Hepatic stellate cell (primary cell): ENCODE measurements at places on chromosomes 1 and 21.

DNA sequence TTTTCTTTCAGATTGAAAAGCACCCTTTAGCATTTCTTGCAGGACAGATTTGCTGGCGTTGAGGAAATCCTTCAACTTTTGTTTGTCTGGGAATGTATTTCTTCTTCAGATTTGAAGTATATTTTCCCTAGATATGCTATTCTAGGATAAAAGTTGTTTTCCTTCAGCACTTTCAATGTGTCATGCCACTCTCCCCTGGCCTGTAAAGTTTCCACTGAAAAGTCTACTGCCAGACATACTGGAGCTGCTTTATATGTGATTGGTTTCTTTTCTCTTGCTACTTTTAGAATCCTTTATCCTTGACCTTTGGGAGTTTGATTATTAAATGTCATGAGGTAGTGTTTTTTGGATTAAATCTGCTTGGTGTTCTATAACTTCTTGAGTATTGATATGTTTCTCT is 44.2 kb upstream of the CD55 start:
- DNase-seq: no peak

GRCh38 chr1:170881268-170882265 is 53.8 kb upstream of the MROH9 start:
- DNase-seq: no peak

DNA sequence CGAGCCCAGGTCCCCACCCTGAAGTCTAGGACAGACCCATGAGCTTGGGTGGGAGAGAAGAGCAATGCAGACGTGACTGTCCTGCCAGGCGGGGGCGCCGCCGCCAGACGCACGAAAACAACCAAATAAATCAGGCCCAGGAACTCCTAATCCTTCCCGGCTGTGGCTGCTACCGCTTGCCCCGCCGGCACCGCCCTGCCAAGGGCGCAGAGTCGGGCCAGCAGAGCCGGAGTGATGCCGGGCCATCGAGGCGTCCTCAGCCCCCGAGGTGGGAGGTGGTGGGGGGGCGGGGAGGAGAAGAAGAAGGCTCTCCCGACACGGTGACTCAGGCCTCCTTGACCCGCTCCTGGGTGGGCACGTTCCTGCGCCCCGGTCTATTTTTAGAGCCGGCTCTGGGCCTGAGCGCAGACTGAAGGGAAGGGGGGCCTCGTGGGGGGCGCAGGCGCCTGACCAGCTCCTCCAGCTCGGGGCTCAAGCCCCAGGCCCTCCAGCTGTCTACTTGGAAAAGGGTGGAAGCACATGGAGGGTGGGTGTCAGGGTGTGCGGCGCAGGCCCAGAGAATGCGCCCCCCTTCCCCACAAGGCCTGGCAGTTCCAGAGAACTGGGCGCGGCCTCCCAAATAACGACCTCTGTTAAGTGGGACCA is 10.7 kb upstream of the COL16A1 start:
- DNase-seq: peak; percentile 82

GRCh38 chr1:112504661-112505399 is 3.9 kb upstream of the WNT2B start:
- DNase-seq: no peak

GRCh38 chr1:100485855-100486258 is 52.1 kb upstream of the GPR88 start:
- no peak for DNase-seq

- peak; percentile 56 for DNase-seq
These were observed 101.5 kb upstream of the ARHGEF16 start for GRCh38 chr1:3352952-3353331.

DNA sequence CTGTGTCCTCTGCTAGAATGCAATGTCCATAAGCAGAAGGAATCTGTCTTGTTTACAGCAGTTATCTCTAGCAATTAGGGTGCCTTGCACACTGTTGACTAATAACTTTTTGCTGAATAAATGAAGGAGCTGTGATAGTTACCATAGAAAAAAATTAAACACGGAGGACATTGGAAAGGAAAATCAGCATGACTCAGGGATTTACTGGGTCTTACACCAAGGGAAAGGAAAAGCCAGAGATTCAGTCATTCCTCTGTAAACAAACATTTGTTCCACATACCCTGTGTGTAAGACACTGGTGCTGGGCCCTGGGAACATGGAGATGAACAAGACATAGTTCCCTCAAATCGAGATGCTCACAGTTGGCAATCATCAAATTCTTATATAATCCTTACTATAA is 183.3 kb downstream of the PTGER3 start:
- peak; percentile 35 for DNase-seq

DNA sequence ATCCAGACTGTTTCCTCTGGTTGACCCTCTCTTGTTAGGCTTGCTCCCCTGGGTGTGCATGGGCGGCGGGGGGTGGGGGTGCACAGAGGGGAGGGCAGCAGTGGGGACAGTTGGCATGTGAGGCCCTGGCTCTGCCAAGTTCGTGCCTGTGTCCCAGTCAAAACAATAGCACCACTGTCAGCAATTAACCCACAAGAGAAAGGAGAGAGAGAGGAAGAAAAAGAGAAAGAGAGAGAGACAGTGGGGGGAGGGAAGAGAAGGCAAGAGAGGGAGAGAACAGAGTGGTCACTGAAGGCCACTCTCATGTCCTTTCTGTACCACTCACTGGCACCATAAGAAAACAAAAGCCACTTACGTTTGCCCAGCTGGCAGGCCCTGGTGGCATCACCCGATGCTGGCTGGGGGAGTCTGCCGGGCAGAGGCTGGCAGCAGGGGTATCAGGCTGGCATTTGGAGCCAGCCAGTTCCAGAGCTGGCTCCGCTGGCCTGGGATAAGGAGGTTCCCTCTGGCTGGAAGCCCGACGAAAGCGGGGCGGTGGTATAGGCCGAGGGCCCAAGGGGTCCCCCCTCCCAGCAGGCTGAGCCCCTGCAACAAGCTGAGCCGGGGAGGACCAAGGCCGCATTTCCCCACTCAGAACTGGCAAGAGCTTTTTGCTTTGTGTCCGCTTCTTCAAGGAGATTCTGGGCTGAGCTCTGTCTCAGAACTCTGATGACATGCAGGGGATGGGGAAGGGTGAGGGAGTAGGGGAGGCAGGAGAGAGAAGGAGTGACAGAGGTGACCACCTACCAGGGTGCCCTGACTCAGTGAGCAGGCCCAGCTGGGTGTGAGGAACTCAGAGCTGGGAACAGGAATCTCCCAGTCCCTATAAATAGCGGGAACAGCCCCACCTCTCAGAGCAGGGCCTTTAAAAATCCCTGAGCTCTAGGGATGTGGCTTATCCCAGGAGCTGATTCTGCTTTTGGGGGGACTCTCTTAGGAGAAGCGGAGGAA is 27.9 kb downstream of the PIK3C2B start:
- DNase-seq: no peak

DNA sequence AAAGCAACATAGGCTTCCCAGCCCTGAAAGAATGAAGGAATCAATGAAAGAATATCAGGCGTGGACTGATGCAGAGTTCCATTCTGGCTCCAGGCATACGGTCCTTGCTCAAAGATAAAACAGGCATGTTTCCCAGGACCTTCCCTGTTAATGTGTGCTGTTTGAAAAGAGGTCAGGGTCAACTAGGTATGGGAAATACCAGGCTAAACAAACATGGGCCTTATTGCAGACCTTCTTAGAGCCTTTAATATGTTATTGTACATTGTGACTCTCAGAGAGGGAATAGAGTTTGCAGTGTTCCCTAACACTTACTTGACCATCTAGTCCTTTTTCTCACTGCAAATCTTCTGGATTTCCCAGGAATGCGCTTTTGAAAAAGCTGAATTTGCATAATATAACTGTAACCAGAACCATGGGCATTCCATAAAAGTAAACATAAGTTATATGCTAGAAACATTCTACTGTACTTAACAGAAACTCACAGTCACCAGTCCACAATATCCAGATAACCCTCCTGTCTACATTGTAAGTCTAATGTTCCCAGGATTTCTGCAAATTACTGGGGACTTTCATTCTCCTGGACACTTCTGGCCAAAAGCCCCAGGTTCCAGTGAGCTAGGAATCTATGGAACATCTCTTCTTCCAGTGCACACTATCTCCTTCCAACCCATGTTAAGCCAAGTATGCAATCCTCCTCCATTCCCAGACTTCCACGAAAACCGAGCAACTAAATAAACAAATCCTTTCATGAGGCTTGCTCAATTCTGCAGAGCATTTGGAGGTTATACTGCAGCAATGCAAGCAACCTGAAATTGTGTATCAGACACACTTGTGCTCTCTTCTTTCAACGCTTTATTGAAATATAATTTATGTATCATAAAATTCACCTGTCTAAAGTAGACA is 486.6 kb downstream of the SETD4 start:
- no peak for DNase-seq

DNA sequence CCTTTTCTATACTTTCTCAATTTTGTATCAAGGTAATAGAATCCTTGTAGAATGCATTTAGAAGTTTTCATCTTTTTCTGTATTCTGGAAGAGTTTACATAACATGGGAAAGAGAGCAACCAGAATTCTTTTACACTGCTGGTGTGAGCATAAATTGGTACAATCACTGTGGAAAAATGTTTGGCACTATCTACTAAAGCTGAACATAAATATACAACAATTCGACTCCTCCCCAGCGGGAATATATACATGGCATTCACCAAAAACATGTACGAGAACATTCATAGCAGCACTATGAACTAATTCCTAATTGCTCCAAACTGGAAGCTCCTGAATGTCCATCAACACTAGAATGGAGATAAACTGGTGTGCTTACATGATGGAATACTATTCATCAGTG is 1.8 kb upstream of the ACBD6 start:
- DNase-seq: no peak

DNA sequence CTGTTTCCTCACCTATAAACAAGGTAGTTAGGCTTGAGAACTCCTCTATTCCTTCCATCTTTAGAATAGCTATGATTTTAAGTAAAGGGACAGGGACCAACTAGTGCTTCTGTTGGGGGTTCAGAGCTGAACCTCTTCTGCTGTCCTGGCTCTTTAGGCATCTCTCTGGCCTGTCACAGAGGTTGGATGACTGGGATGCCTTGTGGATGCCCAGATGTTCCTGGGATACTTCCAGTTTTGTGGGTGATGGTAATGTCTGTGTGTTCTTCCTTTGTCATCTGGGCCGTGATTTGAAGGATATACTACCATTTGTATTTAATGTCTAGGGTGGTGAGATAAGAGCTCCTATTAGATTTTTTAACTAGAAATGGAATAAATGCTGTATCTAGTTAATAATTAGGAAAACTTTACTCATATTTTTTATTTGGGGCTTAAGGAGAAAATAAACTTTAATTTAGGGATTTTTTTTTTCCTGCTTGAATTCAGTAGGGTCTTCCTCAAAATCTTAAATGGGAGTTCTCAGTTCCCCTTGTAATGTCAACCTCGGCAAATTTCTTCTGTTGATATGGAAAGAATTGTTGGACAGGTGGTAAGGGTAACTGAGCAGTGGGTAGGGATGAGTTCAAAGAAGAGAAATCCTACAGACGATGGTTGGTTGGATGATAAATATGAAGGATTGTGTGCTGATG is 47.2 kb downstream of the LAMC1 start:
- no peak for DNase-seq

GRCh38 chr21:25885880-25886279 is 151.1 kb downstream of the GABPA start:
- no peak for DNase-seq

GRCh38 chr1:7609311-7609994 is 161.6 kb upstream of the VAMP3 start:
- no peak for DNase-seq

DNA sequence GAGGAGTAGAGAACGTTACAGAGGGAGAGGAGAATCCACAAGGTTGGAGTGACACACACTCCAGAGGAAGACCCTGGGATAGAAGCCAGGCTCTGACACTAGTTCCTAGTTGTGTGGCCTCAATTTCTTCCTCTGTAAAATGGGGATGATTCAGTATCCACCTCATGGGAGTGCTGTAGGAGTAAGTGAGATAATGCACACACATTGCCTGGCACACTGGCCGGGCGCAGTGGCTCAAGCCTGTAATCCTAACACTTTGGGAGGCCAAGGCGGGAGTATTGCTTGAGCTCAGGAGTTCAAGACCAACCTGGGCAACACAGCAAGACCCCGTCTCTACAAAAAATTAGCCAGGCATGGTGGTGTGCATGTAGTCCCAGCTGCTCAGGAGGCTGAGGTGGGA is 8.9 kb downstream of the KIF17 start:
- no peak for DNase-seq

- no peak for DNase-seq
These were observed 7.4 kb upstream of the GREM2 start for GRCh38 chr1:240619357-240619756.

- DNase-seq: no peak
These were observed 14.7 kb downstream of the BTBD19 start for GRCh38 chr1:44822981-44823451.

GRCh38 chr1:160823296-160823695 is 27.3 kb downstream of the LY9 start:
- no peak for DNase-seq

DNA sequence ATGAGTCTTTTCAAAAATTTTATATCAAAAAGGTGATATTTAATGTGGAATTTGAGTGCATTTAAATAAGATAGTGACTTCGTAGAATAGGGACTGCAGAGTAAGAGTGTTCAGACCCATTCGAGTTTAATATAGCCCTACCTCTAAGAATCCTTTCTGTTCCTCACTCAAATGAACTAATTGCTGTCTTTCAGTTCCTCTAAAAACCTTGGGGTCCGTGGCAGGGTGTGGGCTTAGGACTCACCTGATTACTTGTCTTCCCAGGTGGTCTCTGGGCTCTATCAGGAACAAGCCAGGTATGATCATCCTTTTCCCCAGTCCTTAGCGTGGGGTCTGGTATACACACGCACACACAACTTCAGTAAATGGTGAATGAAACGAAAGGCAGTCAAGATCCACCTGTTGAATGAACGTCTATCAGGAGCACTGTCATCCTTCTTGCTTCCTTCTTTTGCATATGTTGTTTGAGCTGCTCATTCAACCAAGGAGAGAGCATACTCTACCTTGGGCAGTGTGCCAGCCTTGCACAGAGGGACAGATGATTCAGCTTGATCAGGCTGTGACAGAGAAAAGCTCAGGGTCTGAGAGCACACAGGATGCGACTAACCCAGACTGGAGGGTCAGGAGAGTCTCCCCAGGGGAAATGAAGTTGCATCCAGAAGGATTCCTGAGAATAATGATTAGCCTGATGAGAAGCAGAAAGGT is 1.2 kb upstream of the RNF11 start:
- peak; percentile 42 for DNase-seq

GRCh38 chr1:221469476-221469875 is 272.4 kb downstream of the DUSP10 start:
- no peak for DNase-seq

DNA sequence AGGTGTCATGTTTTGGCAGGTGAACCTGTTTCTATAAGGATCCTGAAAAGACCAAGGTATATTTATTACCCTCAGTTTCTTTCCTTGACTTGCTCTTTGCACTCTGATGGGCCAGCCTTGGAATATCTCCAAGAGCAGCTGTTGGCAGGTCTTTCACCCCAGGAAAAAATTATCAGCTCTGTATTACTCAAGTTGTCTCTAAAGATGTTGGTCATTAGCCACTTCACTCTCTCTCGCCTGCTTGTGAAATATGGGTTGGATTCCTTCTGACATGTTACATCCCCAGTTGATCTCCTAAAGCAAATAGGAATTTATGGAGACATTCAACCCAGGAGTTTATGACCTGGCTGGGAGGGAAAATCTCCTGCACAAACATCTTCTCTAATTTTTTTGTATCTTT is 85.9 kb downstream of the KCNJ15 start:
- DNase-seq: no peak
